NK-92 treated with Interleukin-12 subunit alpha and Interleukin-12 subunit beta, amount 100 ng/mL, for 24 hours (cell line): ENCODE measurements at places on chromosomes 11 and 22.

DNA sequence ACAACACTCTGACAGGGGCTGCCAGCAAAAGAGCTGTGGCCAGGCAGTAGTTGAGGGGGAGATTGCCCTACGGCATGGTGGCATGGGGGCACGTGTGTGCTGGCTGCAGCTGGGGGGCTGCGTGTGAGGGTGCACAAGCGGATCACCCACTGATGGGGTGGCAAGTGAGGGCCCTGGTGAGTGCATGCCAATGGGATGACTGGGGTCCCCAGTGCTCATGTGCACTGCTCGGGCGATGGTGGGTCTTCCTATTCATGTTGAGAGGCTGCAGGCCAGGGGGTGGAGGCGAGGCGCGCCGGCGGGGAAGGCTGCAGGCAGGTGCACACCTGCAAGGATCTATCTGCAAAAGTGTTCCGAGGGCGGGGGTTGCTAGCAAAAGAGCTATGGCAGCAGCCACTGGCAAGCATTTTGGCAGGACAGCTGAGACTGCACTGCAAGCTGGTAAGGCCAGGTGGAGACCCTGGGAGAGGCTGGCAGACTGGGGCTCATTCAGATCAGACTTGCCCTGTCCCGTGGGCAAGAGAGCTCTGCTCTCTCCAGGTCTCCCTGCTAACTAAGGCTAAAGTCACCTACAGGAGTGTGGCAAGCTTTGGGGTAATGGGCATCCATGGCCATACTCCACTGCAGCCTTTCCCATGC is 12.0 kb downstream of the OR51I2 start:
- DNase-seq = no peak

GRCh38 chr11:64827451-64827839 is 17.0 kb downstream of the CDC42BPG start:
- no peak for DNase-seq

DNA sequence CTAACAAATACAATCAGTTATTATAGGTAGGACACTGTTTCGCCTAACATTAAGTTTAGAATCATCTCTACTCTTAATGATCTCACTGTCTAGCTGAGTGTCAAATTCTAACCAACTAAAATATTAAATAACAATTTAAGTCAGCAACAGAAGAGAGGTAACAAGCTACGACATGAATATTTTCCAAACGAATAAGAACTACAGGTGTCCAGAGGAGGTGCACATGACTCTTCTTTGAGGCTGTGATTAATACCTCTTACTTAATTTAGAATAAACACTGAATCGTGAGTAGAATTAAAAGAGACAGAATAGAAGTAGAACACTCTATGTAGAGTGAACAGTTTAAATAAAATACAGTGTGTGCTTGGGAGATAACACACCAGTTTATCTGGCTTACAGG is 619.0 kb upstream of the ARHGAP42 start:
- DNase-seq = no peak

DNA sequence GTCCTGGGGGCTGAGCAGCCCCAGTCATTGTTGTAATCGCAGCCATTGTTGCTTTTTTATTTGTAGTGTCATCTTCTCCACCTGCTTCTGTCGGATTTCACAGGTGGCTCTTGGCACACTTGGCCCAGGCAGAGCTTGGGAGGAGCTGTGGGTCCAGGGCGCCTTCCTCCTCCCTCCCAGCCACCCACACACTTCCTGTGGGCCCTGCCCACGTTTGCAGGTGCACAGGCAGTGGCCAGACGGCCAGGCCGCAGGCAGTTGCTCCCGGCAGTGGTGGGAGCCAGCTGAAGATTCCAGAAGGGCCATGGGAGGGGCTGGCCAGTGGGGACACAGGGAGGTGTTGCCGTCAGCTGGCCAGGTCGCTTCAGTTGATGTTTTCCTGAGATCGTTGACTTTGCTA is 1191.9 kb downstream of the BRD1 start:
- DNase-seq = no peak

DNA sequence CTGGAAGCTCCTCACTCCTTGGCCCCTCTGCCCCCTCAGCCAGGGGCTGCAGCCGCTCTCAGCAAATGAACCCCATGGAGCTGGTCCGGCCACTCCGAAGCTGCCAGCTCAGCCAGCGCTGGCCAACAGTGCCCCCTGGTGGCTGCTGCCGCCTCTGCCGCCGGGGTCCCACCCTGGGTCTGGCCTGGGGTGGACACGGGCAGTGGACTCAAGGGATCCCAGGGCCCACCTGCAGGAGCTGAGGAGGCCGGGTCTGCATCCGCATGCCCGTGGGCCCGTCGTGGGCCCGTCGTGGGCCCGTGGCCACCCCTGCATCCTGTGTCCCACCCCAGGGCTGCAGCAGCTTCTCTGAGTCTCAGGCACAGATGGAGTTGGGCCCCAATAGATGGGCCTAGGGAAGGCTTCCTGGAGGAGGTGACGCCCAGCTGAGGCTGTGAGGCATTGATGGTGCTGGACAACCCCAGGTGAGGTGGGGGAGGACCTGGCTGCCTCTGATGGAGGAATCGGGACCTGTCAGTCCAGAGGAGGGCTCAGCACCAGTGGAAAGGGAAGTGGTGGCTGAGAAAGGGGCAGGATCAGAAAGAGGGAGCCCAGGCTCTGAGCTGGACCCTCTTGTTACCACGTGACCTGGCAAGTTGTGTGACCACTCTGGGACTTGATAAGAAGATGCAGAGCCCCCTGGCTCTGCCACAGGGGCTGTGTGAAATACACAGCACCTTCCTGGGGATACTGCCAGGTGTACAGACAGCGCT is 522.3 kb downstream of the BRD1 start:
- DNase-seq = no peak

DNA sequence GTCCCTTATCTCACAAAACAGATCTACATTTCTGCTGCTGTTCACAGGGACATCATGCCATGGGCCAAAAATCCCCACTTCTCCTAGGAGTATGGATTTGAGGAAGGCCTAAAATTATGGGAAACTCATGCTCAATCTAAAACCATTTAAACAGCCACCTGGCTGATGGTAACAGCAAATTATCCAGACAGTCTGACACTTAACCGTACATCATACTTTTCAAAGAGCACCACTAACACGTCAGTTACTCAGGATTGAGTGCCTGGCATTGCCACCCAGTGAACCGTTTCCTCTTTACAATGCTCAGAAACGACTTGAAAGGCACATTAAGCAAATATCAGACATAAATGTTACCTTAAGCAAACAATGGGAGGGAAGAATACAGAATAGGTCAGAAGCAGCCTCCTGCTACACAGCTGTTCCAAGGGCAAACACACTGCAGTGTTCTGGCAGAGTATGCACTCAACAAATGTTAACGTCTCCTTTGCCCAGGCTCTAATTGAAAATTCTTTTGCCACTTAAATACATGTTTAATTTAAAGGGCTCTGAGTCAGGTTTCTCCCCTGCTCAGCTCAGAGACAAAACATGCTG is 18.8 kb upstream of the SLC36A4 start:
- no peak for DNase-seq

GRCh38 chr22:45968751-45969413 is 8.1 kb downstream of the WNT7B start:
- DNase-seq = no peak

DNA sequence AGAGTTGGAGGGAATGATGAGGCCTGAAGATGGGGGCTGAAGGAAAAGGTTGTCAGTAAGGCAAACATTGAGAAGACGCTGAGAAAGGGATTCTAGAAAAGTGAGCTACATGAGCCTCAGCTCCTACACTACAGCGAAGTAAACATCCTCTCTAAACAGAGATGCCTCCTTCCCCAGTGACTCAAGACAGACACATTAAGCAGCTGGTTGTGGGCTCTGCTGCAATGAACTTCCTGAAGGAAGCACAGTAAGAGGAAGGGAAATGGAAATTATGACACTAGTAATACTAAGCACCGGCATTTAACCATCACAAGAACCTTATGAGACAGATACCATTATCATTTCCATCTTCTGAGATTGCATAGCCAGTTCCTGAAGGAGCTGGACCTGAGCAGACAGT is 190.5 kb downstream of the C11orf87 start:
- DNase-seq = no peak

- no peak for DNase-seq
Observed at GRCh38 chr11:92929246-92929645, 40.2 kb upstream of the MTNR1B start.

DNA sequence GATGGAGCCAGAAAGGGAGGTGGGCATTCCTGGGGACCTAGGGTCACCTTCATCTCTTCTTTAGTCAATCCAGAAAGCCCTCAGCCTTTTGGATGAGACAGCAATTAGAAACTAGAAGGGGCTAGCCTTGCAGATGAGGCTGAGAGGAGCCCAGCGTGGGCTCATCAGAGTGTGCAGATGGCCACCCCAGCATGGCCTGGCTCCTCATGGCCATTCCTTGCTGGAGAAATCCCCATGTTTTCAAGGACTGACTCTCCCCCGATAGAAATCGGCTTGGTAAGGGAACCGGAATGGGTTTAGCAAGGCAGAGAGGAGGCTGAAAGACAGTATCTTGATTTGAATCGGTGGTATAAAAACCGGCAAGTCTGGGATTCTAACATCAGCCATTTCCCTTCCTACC is 274.6 kb downstream of the BUD13 start:
- DNase-seq = no peak

GRCh38 chr11:58685973-58686722 is 45.6 kb downstream of the GLYAT start:
- DNase-seq = no peak

DNA sequence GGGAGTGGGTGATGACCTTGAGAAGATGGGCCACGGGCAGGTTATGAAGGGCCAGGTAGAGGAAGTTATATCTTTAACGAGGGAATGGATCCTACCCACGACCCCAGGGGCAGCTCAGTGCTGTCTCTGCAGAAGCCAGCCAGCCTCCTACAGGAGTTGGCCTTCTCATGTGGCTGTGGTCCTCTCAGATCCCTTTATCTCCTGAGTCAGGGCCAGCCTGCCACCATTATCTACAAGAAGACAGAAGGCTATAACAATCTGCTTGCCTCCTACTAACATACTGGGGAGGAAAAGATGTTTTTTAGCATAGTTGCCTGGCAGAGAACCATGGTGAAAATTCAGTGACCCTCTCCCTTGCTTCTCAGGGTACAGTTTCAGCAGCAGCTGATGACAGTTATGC is 7.0 kb upstream of the YWHAH start:
- no peak for DNase-seq

GRCh38 chr22:40920526-40920925 is 30.7 kb upstream of the RBX1 start:
- no peak for DNase-seq

GRCh38 chr11:113401718-113402117 is 14.1 kb downstream of the ANKK1 start:
- DNase-seq = no peak

GRCh38 chr11:105357764-105358163 is 218.2 kb upstream of the CARD18 start:
- DNase-seq = no peak

- DNase-seq = no peak
Observed at GRCh38 chr11:2132246-2132645, 6.9 kb downstream of the IGF2 start.

DNA sequence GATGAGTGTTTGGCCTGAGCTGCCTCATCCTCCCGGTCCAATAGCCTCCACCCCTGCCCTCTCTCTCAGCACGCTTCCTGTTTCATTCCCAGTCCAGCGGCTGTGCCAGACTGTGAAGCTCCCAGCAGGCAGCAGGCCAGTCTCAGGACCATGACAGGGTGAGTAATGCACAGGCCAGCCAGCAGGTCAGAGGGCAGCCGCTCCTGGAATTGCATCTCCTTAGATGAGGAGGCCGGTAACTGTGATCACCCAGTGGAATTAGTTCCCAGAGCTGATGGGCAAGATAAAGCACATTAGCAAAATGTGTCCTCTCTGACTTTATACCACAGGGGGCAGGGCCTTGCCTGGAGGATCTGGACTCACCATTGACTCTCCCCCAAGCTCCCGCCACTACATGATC is 251.2 kb downstream of the ETS1 start:
- no peak for DNase-seq

- no peak for DNase-seq
Observed at GRCh38 chr11:123187665-123188507, 7.2 kb downstream of the CLMP start.

DNA sequence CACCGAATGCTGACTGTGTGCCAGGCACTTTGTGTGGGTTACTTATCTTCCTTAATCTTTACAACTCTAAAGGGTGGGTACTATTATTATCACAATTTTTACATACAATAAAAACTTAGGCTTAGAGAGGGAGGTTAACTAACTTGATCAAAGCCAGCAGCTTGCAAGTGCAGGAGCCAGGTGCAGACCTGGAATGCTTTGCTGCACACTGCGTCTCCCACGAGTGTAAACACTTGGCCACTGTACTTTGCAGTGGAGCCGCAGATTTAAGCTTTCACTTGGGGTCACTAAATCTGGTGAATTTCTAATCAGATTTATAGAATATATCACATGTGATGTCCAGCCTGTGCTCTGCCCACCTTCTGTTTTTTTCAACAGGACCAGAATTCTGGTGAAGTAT is 36.7 kb downstream of the AMOTL1 start:
- no peak for DNase-seq

DNA sequence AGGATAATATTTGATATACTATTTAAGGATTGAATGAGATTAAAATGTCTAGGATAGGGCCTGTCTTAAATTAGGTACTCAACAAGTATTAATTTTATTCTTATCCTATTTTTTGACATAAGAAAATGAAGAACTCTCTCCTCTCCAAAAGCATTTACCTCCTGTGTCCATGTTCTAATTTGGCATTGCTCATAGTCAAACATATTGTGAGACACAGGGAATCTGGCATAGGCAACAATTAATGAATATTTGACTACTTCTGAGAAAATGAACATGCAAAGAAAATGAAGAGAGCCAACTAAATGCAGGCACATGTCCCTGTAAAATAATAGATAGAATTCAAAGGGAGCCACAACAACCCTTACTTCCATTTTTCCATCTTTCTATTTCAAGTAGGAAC is 198.5 kb upstream of the C11orf87 start:
- no peak for DNase-seq

- no peak for DNase-seq
Observed at GRCh38 chr11:118321386-118322082, 17.0 kb downstream of the CD3E start.

GRCh38 chr22:28207281-28208030 is 288.4 kb upstream of the PITPNB start:
- no peak for DNase-seq

GRCh38 chr22:17486313-17486712 is 77.0 kb upstream of the SLC25A18 start:
- DNase-seq = no peak

DNA sequence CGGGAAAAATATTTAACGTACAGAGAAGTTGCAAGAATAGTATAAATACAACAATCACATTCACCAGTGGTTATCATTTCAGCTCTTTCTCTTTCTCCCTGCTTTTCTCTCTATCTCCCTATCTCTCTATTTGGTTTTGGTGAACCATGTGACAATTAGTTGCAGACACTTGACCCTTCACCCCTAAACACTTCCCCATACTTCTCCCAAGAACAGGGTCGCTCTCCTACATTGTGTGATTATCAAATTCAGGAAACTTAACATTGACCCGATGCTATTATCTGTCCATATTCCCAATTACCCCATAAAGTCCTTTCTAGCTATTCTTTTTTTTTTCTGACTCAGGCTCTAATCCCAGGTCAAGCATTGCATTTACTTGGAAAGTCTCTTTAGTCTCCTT is 4.8 kb upstream of the CYB5R3 start:
- no peak for DNase-seq
